CD8-positive, alpha-beta memory T cell (primary cell): ENCODE measurements at places on chromosomes 7 and 10.

DNA sequence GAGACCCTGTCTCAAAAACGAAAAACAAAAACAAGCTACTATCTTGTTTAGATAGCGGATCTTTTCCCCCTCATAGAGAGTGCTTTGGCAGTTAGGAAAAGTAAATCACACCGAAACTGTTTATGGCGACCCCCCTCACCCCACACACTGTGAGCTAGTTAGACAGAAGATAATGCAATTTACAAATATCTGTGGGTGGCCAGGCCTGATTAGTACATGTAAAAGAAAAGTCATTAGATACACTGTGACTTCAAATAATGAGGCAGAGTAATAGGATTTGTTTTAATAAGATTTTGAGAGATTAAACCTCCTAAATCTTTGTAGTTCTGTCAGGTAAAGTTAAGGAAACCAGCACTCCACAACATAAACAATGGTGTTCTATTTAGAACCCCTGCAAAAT lies 121.1 kb downstream of the ST7 start:
- no peak for DNase-seq

DNA sequence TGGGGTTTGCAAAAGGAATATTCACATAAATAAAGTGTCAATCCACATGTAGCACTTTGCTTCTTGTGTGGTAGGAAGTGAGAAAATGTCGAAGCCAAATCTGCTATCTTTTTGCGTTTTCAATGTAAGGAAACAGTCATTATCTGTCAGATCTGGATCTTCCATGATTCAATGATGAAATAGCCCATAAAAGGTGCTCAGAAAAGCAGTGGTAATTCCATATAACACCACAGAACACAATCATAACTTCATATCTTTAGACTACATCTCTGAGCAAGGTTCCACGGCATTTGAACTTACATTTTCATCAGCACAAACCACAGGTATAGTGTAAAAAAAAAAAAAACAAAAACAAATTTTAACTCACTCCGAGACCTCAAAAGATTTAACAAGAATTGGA lies 39.9 kb upstream of the EGR2 start:
- DNase-seq: no peak

DNA sequence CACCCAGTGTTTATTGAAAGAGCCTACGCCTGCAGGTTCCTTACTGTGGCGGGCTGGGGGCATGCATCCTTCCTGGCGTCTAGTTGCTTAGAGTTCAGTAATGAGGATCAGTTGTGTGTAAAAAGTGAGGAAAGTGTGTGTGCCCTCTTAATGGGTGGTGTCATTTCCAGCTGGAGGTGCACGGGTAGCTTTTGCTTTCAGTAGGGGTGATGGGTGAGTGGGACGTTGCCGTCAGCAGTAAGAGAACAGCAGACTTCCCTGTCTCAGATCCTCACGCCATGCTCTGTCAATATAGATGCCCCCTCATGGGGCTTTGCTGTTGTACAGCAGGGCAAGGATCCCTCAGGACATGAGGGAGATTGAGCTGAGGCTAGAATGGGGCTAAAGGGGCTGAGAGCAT lies 352.6 kb upstream of the GALNT17 start:
- no peak for DNase-seq

GRCh38 chr7:135486261-135486920 lies 23.5 kb downstream of the CNOT4 start:
- DNase-seq: no peak

- DNase-seq: no peak
Observed at GRCh38 chr10:23918090-23918723, 290.7 kb upstream of the KIAA1217 start.

- no peak for DNase-seq
Observed at GRCh38 chr10:14259696-14260566, 70.8 kb downstream of the FRMD4A start.

- no peak for DNase-seq
Observed at GRCh38 chr7:19552576-19552975, 156.3 kb downstream of the POLR1F start.

DNA sequence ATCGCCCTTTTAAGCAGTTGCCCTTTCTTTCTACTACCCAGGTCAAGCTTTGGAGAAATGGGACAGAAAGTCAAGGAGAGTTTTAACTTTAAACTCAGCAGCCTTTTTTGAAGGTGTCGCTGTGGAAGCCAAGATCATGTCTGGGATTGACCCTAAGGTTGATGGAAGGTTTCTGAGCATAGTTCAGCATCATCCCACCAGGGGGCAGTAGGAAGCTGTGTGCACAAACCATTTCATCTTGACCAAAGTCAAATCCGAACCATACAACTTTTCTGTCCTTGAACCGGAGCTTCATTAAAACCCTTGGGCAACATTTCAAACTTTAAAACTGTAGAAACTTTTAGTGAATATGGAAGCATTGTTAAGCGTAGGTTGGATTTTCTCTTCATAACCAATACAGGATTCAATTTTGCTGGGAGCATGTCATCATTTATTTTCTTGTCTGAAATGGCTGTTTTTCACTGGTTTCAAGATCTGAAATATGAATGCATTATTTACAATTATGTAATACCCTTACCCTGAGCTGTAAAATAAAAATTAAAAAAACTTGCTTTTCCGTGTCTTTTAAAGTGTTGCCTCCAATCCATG lies 214.4 kb upstream of the KIAA1217 start:
- DNase-seq: no peak

DNA sequence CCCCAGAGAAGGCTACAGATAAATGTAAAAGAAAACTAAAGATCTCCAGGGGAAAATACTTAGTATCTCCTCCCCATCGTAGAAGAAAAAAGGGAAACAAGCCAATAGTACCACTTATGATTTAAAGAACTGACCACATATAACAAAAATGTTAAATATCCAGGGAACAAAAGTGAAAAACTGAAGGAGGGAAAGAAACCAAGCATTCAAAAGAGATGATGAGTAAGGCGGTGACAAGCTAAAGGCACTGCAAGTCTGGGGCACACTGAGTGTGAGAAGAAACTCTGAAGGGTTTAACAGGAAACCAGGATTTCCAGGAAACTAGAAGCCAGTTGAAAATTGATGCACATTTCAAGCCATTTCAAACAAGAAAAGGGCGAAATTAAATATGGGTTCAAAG lies 226.3 kb downstream of the AHR start:
- no peak for DNase-seq

DNA sequence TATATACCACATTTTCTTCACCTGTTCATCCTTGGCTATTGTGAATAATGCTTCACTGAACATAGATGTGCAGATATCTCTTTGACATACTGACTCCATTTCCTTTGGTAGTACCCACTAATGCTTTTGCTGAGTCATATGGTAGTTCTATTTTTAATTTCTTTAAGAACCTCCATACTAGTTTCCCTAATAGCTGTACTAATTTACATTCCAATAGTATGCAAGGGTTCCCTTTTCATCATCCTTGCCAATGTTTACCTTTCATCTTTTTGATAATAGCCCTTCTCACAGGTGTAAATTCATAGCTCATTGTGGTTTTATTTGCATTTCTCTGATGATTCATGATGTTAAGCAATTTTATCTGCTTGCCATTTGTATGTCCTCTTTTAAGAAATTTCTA lies 159.9 kb downstream of the CALCR start:
- no peak for DNase-seq

DNA sequence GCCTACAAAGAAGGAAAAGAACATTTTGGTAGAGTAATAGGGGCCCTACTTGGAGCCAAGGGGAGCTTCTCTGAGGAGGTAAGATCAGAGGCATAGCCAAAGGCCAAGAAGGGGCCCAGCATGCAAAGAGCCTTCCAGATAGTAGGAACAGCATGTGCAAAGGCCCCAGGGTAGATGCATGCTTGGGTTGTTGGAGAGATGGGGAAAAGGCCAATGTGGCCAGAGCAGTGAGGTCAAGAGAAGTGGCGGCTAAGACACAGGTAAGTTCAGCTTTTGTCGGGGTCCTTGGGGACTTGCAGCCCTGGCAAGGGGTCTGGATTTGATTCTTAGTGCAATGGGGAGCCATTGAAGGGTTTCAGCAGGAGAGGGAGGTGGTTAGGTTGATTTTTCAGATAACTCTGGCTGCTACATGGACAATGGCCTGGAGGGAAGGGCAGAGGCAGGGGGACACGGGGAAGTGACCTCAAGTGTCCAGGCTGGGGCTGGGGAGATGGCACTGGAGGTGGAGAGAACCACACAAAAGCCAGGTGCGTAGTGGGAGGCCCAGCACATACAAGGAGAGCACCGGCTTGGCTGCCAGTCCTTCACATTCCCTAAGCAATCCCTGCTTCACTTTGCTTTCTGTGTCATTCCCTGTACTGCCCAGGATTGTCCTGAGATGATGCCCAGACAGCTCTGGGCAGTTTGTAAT lies 16.5 kb downstream of the GRID1 start:
- DNase-seq: no peak

DNA sequence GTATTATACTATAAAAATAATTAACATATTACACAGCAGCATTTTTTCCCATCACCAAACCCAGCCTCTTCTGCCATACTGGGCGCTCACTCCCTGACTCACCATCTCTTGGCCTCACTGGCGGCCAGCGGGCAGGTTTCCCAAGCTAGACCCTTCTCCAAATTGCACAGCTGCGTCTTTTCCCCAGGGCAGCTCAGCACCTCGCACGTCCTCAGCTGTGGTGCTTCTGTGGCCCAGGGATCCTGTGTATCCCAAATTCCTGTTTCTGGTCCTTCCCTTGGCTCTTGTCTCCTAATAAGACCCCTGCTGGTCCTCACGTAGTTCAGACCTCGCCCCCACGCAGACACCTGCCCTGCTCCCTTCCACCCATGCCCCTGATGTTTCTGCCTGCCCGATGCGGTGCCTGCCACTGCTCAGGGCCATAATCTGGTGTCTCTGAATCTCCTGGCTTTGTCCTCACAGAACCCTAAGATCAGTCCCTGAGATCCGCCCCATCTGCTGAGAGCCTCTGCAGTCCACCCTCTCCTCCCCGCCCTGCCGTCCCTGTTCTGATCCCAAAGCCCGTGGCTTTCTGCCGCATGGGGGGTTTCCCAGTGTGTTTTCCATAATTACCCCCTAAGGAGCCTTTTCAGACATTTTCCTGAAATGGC lies 290.1 kb downstream of the TCERG1L start:
- no peak for DNase-seq

DNA sequence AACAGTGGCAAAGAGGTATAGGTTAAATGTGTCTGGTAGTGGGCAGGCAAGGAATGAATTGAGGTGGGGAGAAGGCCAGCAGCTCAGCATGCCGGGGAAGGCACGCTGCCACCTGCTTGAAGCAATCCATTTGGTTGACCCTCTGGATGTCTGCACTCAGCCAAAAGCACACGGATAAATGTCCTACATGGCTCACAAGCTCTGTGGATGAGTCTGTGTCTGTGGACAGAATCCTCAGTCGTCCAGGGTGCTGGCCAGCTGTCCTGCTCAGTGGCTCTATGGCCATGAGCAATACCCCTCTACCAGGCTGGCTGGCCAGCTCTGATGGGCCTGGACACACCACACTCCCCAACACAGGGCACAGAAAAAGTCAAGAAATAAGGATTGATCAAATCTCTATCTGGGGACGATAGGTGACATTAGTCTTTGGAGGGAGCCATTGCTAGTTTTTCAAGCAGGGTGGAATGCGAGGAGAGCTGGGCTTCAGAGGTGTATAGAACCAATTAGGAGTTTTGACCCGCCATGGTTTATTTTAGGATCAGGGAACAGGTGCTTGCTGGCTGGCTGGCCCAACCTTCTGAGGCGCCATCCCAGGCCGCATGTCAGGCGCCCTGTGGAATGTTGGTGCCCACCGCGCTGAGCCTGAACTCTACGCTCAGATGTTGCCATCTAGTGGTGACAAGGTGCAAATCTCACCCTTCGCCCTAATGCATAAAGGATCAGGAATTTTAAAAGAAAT lies 493.4 kb downstream of the TNS3 start:
- peak; percentile 7 for DNase-seq

DNA sequence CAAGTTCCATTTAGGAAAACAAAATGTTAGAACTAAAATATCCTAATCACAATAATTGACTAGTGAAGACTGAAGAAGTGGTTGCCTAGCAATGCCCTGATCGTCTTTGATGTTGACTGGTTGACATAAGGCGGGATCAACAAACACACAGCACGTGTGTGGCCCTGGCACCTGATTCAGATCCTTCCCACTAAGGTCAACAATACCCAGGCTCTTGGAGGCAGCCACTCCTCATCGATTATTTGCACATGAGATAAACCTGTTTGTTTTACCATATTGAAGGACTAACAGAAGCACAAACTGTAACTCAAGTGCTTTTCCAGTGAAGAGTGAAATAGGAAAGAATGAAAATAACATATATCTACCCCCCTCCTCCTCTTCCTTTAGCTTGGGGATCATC lies 15.6 kb downstream of the FANK1 start:
- no peak for DNase-seq

GRCh38 chr7:90629297-90629918 lies 33.3 kb downstream of the CDK14 start:
- DNase-seq: no peak

- DNase-seq: no peak
Observed at GRCh38 chr7:2937701-2938513, 93.8 kb upstream of the GNA12 start.

GRCh38 chr10:76970711-76971519 lies 666.7 kb downstream of the KCNMA1 start:
- DNase-seq: no peak

GRCh38 chr7:153385502-153385901 lies 626.0 kb downstream of the ACTR3B start:
- no peak for DNase-seq

DNA sequence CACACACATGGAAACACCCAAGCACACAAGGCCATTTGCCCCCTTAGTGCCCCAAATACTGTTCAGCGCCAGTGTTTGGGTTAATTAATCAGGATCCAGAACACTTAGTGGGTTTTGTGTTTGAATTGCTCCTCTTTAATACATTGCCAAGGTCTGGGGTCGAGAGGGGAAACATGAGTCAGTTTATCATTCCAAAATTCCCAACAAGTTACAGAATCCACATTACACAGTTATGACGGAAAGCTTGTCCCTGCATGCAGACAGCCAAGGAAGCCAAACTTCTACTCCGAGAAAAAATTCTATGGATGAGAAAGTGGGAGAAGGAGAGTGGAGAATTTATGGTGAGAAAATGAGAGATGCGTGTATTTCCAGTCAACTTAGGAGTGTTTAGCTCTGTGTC lies 189.0 kb downstream of the NPSR1 start:
- no peak for DNase-seq

GRCh38 chr10:32139223-32140073 lies 83.2 kb upstream of the KIF5B start:
- DNase-seq: no peak

GRCh38 chr7:3370068-3370830 lies 69.2 kb downstream of the SDK1 start:
- DNase-seq: no peak
